ENCODE measurements at places on chromosomes 12 and 14.
A peak's percentile ranks its signal among the peaks of the same experiment; 100 is the strongest.

- no peak for DNase-seq
These were observed 8.0 kb downstream of the IL23A start for GRCh38 chr12:56346675-56347074.

DNA sequence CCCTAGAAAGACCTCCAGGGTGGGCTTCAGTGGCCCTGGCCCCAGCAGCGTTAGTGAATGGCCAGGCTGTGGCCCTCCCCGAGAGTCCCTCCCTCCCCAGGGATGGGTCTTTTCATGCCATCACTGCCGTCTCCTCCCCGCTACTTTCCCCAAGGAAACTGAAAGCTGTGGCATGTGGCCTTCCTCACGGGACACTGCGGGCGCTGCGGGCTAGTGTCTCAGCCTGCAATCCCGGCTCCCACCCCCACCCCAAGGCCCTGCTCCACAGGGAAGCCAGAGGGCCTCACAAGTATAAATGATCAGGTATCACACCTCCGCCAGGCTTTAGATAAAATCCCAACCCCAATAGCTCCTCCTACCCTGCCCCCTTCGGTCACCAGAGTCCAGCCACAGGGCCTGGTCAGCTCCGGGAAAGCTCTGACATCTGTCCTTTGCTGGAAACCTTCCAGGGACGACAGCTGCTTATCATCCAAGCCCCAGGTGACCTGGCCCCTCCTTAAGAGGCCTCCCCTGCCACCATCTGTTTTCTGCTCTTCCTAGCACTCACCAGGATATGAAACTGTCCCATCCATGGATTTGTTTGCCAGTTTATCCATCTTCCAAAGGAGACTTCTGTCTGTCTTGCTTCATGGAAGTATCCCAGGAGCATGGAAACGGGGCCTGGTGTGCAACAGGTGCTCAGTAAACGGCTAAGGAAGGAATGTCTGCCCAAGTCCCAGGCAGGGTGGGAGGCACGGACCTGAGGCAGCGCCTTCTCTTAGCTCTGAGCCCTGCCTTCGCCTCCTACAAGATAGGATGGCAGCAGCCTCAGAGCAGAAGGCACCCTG is 31.6 kb downstream of the CCDC85C start:
- no peak for DNase-seq

GRCh38 chr14:99234355-99234754 is 37.6 kb downstream of the BCL11B start:
- no peak for DNase-seq

- DNase-seq = no peak
These were observed 114.2 kb downstream of the TTC6 start for GRCh38 chr14:37709419-37710195.

DNA sequence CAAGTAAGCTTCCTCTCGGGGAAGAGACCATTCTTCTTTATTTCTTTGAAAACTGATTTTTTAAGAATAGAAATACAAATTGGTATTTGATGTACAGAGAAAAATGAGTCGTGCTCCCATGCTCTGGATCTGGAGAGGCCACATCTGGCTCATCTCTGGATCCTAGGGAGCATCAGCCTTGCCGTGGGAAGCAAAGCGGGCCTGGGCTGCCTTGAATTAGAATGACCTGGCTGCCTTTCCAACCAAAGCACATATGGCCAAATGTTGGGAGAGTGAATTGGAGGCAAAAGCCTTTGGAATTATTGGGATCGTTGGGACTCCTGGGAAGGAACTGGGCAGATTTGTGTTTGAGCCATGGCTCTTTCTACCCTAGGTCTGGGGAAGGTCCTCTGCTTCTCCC is 80.0 kb downstream of the SLC25A47 start:
- DNase-seq = no peak

DNA sequence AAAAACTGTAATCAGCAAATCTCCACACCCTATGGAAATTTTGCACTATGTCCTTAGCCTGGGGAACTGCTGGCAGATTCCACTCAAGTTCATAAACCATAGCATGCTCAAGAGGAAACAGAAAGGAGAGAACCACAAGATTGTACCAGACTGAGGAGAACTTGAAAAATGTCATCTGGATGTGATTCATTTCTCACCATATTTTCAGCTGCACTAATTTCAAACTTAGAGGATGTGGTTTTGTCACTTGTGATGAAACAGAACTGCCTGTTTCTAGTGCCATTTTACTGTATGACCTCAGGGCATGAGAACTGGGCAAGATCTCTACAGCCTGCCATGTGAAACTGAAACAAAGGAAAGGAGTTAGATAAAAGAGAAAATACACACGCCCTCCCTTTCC is 1493.1 kb upstream of the FLRT2 start:
- no peak for DNase-seq

GRCh38 chr12:28500373-28501024 is 310.2 kb downstream of the CCDC91 start:
- no peak for DNase-seq

GRCh38 chr12:101697197-101697929 is at the start of gene CHPT1:
CHPT1 (plus strand) TSS chr12:101697640; CDS start chr12:101697862, 222 bp downstream.
- peak; percentile 52 for DNase-seq

GRCh38 chr14:61524936-61525292 is 170.4 kb upstream of the HIF1A start:
- no peak for DNase-seq

GRCh38 chr14:54591866-54592265 is 24.9 kb downstream of the SAMD4A start:
- DNase-seq = no peak

GRCh38 chr12:129672110-129672509 is 231.7 kb downstream of the TMEM132D start:
- DNase-seq = no peak

DNA sequence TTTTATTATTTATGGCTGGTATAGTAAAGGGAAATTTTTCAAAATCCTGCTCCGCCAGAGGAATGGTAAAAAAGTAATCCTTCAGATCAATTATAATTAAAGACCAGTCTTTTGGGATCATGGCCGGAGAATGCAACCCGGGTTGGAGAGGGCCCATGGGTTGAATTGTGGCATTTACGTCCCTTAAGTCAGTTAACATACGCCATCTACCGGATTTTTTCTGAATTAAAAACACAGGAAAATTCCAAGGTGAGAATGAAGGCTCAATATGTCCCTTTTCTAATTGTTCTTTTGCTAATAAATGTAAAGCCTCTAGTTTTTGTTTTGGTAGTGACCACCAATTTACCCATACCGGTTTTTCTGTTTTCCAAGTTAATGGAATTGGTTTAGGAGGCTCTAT is 602.8 kb downstream of the ALG10 start:
- no peak for DNase-seq

- DNase-seq = no peak
These were observed 54.2 kb downstream of the SUSD6 start for GRCh38 chr14:69665631-69666030.

- DNase-seq = no peak
These were observed 77.5 kb downstream of the ELK3 start for GRCh38 chr12:96271469-96272199.

- DNase-seq = no peak
These were observed 365.1 kb downstream of the ATP23 start for GRCh38 chr12:58306266-58307000.

DNA sequence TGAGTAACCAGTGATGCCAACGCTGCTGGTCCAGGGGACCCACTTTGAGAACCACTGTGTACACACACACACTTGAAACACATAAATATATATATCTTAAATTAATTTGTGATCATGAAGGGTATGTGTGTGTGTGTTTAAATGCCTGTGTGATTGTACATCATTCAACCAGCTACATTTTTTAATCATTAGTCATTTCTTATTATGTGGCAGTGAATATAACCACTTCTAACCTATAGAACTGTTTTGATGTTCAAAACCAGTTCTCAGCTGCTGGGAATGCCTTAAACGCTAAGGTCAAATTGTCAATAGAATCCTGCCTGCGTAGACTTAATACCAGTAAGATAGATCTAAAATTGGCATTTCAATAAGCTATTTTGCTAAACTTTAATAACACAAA is 330.0 kb downstream of the SYT1 start:
- no peak for DNase-seq

GRCh38 chr12:2352203-2352602 is 299.4 kb downstream of the CACNA1C start:
- no peak for DNase-seq

GRCh38 chr12:65293735-65294134 is 15.3 kb downstream of the MSRB3 start:
- no peak for DNase-seq

GRCh38 chr14:94115058-94115591 is 4.6 kb downstream of the IFI27 start:
- DNase-seq = no peak

DNA sequence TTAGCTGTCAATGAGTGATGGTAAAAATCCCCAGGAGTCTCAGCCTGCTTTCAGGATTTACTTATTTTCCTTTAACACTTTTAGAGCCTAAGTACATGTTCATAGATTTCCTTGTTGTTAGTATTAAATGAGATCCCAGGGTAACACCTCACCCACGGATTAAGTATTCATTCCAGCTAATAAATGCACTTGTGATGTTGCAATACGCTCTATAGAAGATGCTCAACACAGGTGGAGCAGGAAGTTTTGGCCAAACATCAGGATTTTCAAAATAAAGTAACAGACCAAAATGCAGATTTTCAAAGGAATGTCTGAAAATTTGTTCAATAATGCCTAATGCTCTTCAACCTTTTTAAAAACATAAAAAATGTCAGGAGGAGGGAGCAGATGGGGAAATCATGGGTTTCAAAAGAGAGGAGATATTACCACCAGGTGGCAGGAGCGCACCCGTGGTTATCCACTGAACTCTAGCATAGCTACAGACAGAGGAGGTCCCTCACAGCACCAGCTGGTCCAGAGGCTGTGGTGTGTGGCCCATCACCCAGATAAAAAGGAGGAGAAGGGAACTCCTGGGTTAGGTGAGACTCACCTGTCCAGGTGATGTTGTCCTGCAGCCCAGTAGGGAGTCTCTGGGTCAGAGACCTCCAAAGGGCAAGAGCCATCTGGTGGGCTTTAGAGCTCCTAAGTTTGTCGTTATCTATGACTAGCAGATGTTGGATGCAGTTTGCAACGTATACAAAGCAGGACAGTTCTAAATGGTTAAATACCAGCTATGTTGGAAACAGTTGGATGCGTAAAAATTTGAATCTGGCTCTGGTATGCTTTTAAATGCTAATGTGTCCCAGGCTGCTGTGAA is 1158.4 kb upstream of the TMEM132C start:
- peak; percentile 27 for DNase-seq

GRCh38 chr12:106107566-106107965 is 31.2 kb downstream of the NUAK1 start:
- no peak for DNase-seq

DNA sequence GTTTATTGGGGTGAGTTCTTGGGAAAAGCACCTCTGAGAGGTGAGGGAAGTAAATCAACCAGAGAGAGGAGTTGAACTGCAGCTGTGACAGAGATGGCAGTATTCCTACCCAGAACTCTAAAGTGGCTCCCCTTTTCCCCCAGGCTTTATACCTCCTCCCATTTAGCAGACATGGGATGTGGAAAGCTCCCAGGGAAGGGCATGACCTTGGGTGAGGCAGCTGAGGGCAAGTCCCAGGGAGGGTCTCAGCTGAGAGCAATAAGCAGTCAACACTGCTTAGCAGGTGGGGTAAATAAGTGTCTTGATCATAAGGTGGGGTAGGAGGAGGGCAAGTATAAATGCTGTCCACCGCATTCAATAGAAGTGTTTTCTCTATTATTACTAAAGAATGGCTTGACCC is 143.0 kb downstream of the AKAP6 start:
- DNase-seq = no peak

DNA sequence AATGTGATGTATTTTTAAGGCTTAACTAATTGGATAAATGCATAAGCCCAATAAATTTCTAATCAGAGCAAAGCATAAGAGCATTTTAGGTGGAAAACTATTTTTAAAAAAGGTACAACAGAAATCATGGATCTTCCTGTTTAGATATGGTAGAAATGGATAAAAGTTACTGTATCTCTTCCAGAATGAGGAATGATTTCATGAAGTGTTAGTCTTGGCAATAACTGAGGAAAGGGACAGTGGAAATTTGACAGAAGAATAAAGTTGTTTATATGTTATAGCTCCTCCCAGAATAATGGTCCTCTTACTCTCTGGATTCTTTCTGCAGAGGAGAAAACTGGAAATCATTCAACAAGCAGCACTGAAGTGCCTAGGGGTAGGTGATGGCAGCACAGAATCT is 32.4 kb upstream of the BMAL2 start:
- no peak for DNase-seq

- no peak for DNase-seq
These were observed 178.4 kb downstream of the BMP4 start for GRCh38 chr14:53778263-53778662.

GRCh38 chr12:18750085-18750484 is 12.2 kb downstream of the CAPZA3 start:
- no peak for DNase-seq

GRCh38 chr12:117388951-117389446 is 27.6 kb upstream of the NOS1 start:
- DNase-seq = no peak

DNA sequence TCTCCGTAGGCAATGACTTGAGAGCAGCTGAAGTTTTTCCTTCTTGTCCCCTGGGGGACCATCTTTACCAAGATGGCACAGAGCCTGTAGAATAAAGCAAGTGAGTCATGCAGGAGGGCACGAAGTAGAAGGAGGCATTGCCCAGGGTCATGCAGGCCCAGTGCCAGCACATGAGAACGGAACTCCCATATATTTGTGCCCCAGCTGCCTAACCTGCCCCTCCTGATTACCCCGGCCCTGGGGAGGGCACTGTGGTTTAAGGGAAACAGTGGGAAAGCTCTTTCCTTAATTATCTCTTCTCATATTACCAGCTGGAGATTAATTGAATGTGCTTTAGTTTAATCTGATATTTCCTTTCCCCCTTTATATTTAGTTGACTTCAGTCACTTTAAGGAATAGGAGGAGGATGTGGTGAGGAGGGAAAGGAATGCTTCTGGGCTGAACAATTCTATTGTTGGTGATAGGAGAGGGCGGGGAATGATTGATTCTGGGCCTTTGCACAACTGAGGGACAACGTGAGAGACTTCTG is 51.9 kb downstream of the RASSF8 start:
- no peak for DNase-seq

Data from CD4-positive, alpha-beta T cell treated with Interleukin-4 for 4 hours (primary cell).